ENCODE measurements at places on chromosomes 3 and 15.
A peak's percentile ranks its signal among the peaks of the same experiment; 100 is the strongest.

DNA sequence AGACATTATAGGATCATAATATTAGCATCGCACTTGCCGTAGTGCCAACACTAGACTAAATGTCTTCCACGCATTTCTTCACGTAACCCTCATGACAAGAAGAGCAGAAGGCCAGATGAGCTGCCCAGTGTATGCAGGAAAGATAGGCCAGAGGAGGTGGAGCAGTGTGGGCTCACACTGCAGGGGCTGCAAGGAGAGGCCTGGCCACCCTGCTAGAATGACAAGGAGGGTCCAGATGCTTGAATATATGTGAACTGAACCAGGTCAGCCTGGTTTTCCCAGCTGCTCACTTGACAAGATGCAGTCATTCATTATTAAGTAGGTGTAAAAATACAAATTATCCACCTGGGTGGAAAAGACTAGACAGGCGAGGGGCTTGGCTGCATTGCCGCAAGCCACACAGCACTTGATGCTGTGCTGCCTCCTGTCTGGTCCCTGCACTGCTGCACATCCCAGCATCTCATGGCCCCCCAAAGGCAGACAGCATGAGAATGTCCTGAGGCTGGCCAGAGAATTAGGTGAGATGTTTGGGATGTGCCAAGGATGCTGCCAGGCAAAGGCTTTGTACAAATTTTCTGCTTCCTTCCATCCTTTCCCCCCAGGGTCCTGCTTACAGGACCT is 115.2 kb downstream of the NTRK3 start:
- no peak for DNase-seq

DNA sequence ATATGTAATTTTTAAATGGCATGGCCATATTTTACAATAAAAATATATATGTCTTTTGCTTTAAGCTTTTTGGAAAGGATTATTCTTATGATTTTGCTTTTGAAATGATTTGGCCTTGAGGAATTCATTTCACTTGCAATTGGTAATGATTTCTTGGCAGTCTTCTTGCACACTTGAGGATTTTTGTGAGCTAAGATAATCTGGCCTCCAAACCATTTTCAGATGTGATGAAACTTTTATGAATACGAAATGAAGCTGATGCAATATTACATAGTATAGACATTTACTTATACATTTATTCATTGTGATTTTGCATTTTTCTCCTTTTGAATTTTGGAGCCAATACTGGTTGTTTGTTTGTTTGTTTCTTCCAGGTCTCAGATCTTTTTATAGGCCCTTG is 6.4 kb upstream of the SH2D7 start:
- DNase-seq, result no peak

GRCh38 chr15:66130496-66131034 is 123.0 kb downstream of the MEGF11 start:
- DNase-seq, result no peak

DNA sequence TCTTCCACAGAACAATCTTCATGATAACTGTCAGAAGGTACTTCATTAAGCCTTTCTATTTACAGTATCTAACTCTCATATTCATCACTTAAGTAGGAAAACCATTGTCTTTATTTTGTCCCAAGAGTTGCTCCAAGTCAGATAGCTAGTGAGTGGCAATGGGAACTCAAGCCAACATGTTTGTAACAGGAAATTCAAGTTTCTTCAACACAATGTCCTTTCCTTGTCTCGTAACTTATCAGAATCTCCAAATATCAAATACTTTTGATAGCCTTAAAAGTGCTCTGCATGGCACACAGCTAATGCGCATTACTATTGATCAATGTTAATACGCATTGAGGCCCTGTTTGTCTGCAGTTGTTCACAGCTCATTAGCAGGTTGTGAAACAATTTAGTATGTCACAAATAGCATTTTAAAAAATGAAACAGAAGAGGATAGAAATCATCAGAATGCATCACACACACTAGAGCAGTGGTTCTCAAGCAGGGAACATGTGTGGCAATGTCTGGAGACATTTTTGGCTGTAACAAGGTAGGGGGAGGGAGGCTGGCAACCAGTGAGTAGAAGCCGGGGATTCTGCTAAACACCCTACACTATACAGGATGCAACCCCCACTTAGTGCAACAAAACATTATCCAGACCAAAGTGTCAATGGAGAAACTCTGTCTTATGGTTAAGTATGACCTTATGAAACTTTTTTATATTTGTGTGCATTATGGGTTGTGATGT is 27.5 kb downstream of the BTLA start:
- no peak for DNase-seq

- DNase-seq, result no peak
Observed at GRCh38 chr3:126692858-126693257, 11.2 kb upstream of the CHCHD6 start.

DNA sequence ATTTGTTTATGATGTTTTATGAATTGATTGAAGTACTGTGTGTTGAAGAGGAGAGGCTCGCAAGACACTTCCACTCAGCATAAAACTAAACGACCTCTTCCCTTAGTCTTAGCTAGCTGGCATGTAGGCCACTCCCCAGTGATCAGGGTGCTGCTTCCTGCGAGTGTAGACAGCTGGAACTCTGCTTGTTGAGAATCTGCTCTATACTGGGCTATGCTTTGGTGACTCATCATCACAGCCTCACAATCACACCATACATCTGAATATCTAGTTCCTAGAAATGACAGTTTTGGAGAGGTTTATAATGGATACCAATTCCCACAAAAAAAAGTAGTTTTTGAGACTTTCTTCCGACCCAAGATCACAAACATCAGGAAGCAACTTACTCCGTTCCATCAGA is 1.5 kb upstream of the SLC24A5 start:
- DNase-seq, result no peak

GRCh38 chr15:63891768-63892133 is 58.0 kb upstream of the HERC1 start:
- DNase-seq, result no peak

GRCh38 chr3:35078780-35079179 is 560.5 kb upstream of the ARPP21 start:
- DNase-seq, result no peak

GRCh38 chr15:96468036-96468435 is 137.5 kb downstream of the NR2F2 start:
- no peak for DNase-seq

DNA sequence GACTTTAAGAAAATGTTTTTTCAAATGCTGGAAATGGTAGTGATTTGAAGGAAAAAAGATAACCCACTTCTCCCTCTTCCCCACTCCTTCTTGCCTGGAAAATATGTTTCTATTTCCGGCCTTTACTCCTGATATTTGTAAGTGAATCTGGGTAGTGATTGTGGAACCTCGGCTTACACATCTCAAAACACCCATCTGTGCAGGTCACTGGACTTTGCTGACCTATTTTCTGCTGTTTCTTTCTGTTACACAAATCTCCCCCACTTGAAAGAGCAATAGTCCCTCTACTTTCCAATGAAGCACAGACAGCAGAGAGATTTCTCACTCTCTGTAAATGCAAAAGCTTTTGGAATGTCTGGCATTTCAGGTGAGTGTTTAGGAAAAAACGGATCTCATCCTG is 76.9 kb upstream of the ICE2 start:
- no peak for DNase-seq

- no peak for DNase-seq
Observed at GRCh38 chr15:73628976-73629797, 4.0 kb downstream of the NPTN start.

GRCh38 chr15:31499953-31500765 is 173.5 kb downstream of the KLF13 start:
- DNase-seq, result no peak

DNA sequence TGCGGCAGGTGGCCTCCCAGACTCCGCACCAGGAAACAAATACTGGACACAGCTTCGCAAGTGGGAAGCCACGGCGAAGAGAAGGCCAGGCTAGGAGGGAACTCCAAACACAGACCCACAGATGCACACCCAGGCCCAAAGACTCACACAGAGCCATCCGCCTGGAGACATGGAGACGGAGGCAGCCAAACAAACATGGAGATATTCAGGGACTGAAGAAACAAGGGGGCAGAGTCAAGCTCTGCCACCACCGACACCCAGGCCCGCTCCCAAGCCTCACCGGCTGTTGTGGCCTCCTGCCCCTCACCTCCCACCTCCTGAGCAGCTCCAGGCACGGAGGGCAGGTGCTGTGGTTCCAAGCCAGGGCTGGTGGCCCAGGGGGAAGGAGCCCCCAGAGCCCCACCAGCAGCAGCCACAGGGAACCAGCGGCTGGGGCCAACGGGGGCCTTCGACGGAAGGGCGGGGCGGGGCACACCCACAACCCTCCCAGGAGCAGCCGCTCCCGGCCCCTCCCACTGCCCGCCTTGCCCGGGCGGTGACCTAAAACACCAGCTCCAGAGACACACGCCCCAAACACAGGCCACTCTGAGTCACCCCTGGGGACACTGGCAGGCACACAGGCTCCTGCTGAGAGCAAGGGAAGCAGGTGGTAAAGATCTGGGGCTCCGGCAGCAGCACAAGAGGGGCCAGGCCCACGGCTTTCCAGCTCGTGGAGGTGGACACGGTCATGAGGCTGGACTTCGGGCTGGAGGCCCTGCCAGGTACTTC is 31.9 kb downstream of the TNK2 start:
- no peak for DNase-seq

GRCh38 chr15:82398785-82399184 is 30.8 kb upstream of the GOLGA6L9 start:
- DNase-seq, result no peak

DNA sequence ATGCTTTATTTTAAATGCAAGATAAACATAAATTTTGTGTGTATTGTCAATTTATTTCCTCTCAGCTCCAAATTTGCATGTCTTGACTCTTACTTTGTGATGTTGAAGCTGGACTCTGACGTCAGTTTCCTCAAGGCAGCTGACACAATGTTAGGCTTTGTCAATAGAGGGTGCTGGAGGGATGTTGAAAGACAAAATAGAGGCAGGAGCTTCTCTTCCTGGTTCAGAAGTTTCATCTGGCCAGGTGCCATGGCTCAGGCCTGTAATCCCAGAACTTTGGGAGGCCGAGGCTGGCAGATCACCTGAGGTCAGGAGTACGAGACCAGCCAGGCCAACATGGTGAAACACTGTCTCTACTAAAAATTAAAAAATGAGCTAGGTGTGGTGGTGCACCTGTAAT is 408.6 kb downstream of the GBE1 start:
- no peak for DNase-seq

DNA sequence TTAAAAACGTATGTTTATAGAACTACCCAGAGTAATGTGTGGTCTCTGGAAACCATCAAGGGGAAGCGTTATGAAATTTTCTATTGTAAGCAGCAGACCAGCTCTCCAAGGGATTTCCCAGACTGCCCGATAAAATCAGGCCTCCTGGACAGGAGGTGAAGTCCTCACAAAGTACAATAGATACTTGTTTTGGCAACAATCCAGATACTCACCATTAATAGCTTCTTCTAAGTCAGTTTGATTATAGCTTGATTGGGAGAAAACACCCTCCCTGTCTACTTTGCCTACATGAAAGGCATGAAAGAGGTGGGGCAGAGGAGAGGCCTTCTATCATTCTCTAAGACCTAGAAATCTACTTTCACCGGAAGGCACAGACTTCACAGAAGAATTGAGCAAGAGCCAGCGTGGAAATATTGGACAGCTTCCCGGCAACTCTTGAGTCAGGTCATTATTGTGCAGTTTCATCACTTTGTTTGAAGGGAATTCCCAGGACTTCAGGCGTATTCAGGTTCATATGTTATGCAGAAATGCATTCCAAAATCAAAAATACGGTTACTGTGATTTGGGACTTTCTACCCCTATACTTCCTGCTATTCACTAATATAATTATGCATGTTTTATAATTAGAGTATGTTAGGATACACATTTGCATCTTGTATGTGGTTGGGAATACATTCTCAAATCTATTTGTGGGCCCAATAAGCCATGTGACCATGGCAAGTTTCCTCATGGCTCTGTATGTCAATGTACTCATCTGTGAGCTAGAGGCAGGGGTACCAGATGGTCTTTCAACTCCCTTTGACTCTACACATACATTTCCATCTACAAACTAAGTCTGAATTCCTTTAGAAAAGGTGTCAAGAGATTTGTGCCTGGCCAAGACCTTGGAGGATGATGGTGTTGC is 103.5 kb downstream of the CD47 start:
- peak; percentile 65 for DNase-seq

DNA sequence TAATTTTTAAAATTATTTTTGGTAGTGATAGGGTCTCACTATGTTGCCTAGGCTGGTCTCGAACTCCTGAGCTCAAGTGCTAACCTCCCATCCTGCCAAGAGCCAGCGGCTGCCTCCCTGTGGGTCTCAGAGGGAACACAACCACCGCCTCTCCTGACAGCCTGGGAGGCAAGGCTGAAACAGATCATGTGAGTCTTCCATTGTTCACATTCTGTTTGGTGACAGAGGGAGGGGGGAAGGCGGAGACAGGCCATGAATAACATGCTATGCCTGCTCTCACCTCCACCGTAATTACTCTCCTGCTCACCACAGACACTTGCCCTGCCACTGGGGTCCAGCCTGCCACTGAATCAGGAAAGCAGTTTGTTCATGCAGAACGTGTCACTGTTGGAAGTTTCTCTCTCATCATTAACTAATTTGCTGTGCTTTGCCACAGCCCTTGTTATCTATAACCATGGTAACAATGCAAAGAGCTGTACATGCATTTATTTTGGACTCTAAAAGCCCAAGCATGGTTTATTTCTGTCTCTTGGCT is 78.4 kb upstream of the RASGRF1 start:
- peak; percentile 37 for DNase-seq

DNA sequence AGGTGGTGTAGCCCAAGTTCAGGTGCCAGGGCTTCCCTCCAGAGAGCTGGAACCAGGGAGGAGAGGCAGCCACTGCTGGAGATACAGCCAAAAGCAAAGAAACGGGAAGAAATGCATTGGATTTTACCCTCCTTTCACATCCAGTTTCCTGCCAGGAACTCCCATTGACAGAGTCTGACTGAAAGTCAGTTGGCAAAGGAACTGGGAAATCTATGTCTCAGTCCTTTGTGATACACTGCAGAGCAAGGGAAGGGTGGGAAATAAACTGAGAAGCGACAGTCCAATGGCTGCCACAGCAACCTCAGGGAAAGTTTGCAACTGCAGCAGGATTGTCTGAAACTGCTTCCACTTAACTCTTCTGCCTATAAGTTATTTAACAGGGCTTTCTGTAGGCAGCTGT is 142.6 kb downstream of the SATB1 start:
- DNase-seq, result no peak

DNA sequence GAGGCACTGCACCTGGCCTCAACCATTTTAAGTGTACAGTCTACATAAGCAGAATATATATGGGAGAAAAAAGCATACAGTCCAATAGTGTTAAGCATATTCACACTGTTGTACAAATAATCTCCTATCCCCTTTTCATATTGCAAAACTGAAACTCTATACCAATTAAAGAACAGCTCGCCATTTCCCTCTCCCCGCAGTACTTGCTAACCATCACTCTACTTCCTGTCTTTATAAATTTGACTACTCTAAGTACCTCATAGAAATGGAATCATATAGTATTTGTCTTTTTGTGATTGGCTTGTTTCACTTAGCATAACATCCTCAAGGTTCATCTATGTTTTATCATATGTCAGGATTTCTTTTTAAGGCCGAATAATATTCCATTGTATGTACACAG is 21.6 kb upstream of the TASOR start:
- no peak for DNase-seq

DNA sequence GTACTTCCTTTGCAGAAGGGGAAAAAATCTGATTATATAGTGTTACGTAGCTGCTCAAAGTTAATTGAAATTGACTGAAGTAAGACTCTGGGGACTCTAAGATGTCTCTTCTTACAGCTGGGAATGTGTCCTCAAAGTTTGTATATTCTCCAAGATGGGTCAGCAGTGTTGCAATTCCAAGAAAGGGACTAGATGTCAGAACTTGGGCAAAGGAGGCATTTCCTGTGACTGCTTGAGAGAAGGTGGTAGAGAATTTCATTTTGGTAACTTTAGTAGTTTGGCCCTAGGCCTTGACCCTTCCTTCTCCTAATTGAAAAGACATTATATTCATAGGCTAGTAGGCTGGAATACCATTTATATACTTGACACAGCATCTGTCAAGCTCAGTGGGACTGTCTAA is 33.9 kb downstream of the PTPRG start:
- DNase-seq, result no peak
